ENCODE measurements at places on chromosomes 5 and 9. TPM values are rescaled to one million over a fixed set of nuclear protein-coding genes. Genes with fewer than 3 reads are reported as not detected.

The BARHL1 gene
- total RNA-seq: not detected

The GRIA1 gene
- 0.50 TPM for total RNA-seq

The PLPPR1 gene
- not detected for total RNA-seq

The INIP gene
- 16.4 TPM for total RNA-seq

The F2RL2 gene
- total RNA-seq: 42.3 TPM

The PLCXD3 gene
- under 0.01 TPM for total RNA-seq

The RASGRF2 gene
- 9.1 TPM for total RNA-seq

The UBTD2 gene
- total RNA-seq: 23.2 TPM

The HRH2 gene
- total RNA-seq: not detected

The TEX48 gene
- not detected for total RNA-seq

The CCL27 gene
- total RNA-seq: 0.15 TPM

The DYNC2I2 gene
- 52.9 TPM for total RNA-seq

The CTNND2 gene
- not detected for total RNA-seq

The FCN2 gene
- total RNA-seq: not detected

The HSPA9 gene
- total RNA-seq: 308 TPM

The LCN2 gene
- not detected for total RNA-seq

The TIMD4 gene
- total RNA-seq: not detected

The RPS14 gene
- total RNA-seq: 3,512 TPM

The MCTP1 gene
- total RNA-seq: 4.8 TPM

The SPATA31A3 gene
- total RNA-seq: not detected

The IFNA21 gene
- total RNA-seq: not detected

Measured in smooth muscle cell of trachea (primary cell).